ENCODE measurements at places on chromosomes 5 and 9.

DNA sequence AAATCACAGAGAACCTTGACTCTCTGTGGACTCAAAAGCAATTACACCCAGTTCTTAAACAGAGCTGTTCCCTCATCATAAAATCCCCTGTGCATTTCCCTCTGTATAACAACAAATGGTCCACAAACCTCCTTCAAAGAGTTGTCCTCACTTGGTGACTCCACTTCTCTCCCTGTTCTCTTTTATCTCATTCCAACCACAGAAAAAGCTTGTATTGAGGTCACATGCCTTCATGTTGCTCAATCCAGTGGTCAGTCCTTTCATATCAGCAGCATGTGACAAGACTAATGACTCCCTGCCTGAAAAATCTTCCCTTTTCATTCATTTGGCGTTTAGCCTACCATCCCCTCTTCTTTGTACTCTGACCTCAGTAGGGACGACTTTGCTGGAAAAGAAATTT lies 158.0 kb downstream of the DEPDC1B start:
- peak overlapping the region; percentile 60 for H3K27ac ChIP-seq
- H3K27me3 ChIP-seq = no peaks in the 10 kb centered on the region
- no peaks in the 10 kb centered on the region for H3K36me3 ChIP-seq
- H3K4me1 ChIP-seq = peaks cover 68% of the 10 kb centered on the region

DNA sequence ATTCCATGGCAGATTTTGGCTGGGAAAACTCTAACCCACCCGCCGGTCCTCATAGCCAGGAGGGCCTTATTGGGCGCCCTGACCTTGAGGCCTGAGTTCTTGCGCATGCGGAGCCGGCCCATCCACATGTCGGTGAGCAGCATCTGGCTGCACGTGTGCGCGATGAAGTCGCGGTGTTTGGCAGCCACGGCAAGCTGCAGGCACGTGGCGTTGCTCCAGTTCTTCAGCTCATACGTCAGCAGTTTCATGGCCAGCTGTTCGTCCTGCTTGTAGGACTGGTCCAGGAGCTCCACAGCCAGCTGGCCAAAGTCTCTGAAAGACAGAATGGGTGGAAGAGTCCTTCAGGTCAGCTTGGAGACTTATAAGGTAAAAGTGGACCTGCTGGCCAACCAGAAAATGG lies 204.3 kb upstream of the KLF9 start:
- no peaks in the 10 kb centered on the region for H3K27me3 ChIP-seq
- H3K4me1 ChIP-seq = no peaks in the 10 kb centered on the region
- no peaks in the 10 kb centered on the region for H3K36me3 ChIP-seq
- no peak for DNase-seq
- H3K27ac ChIP-seq = no peak overlapping the region
- H3K4me3 ChIP-seq = no peak overlapping the region

GRCh38 chr9:127066060-127066850 lies 56.2 kb downstream of the ANGPTL2 start:
- no peak for DNase-seq
- H3K27me3 ChIP-seq = no peaks in the 10 kb centered on the region
- H3K27ac ChIP-seq = peak overlapping the region; percentile 10
- H3K4me1 ChIP-seq = peaks cover 4% of the 10 kb centered on the region

GRCh38 chr9:107888773-107889227 lies 399.2 kb upstream of the KLF4 start:
- no peak overlapping the region for H3K27ac ChIP-seq
- DNase-seq = no peak
- no peak overlapping the region for H3K4me3 ChIP-seq
- peaks cover 2% of the 10 kb centered on the region for H3K4me1 ChIP-seq
- H3K36me3 ChIP-seq = no peaks in the 10 kb centered on the region

GRCh38 chr5:169736653-169737052 lies 99.6 kb downstream of the DOCK2 start:
- H3K36me3 ChIP-seq = no peaks in the 10 kb centered on the region
- no peaks in the 10 kb centered on the region for H3K4me1 ChIP-seq
- no peak for DNase-seq
- peaks cover 44% of the 10 kb centered on the region for H3K27me3 ChIP-seq

DNA sequence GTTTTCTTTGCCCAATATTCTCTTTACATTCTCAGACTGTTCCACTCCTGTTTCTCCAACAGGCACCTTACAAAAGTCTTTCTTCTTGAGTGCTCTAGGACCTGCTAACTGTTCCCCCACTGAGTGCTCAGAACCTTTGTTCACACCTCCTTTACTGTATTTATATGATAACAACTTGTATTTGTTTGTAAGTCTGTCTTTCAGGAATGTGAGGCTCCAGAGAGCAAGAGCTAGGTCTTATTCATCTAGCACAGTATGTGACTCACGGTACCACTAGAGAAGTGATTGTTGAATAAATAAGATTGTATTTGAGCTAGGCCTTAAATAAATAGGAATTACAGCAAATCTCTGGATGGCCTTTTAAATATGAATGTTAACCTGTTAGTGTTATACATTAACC lies 42.5 kb upstream of the MYOT start:
- DNase-seq = no peak
- peaks cover 2% of the 10 kb centered on the region for H3K4me1 ChIP-seq
- H3K36me3 ChIP-seq = peaks cover 6% of the 10 kb centered on the region
- H3K27me3 ChIP-seq = no peaks in the 10 kb centered on the region

DNA sequence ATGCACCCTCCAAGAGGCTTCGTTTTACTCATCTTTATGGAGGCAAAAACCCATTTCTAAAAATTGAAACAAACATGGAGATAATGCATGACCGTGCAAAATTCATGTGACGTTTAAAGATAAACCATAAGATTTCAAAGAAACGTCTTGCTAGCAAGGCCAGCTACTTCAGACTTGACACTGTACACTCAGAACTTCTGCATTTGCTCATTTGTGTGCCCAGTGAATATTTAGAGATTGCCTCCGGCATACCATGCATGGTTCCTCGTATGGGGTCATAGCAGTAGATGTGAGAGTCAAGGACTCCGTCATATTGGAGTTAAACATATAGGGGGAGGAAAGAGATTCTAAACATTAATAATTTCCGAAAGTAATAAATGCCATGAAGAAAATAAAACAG lies 78.6 kb upstream of the NEURL1B start:
- H3K27me3 ChIP-seq = peaks cover 4% of the 10 kb centered on the region
- no peak overlapping the region for H3K27ac ChIP-seq
- H3K36me3 ChIP-seq = no peaks in the 10 kb centered on the region
- no peak for DNase-seq
- peaks cover 26% of the 10 kb centered on the region for H3K4me1 ChIP-seq
- no peak overlapping the region for H3K4me3 ChIP-seq

GRCh38 chr5:56054666-56055065 lies 59.9 kb upstream of the IL6ST start:
- H3K27ac ChIP-seq = no peak overlapping the region
- H3K4me1 ChIP-seq = peaks cover 29% of the 10 kb centered on the region
- H3K4me3 ChIP-seq = no peak overlapping the region
- no peaks in the 10 kb centered on the region for H3K27me3 ChIP-seq

GRCh38 chr5:165781738-165782137 lies 2276.3 kb downstream of the MAT2B start:
- DNase-seq = no peak
- no peak overlapping the region for H3K27ac ChIP-seq
- H3K4me3 ChIP-seq = no peak overlapping the region
- no peaks in the 10 kb centered on the region for H3K36me3 ChIP-seq

DNA sequence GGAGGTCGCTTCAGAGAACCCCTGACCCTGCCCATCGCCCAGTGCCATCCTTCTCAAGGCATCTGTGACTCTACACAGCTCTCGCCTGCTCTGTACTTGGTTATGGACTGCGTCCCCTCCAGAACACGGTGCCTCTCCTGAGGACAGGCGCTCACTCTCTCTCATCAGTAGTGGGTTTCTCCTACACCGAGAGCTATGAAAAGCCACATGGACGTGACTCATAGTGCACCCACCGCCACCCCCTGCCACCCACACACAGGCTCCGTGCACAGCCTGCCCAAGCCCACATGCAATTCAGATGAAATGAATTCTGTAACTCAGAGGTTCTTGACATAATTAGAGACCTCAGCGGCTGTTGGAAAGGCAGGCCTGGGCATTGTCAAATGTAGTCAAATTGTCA lies 13.9 kb downstream of the GTF3C5 start:
- no peaks in the 10 kb centered on the region for H3K4me1 ChIP-seq
- H3K27me3 ChIP-seq = no peaks in the 10 kb centered on the region
- DNase-seq = no peak
- H3K27ac ChIP-seq = no peak overlapping the region

DNA sequence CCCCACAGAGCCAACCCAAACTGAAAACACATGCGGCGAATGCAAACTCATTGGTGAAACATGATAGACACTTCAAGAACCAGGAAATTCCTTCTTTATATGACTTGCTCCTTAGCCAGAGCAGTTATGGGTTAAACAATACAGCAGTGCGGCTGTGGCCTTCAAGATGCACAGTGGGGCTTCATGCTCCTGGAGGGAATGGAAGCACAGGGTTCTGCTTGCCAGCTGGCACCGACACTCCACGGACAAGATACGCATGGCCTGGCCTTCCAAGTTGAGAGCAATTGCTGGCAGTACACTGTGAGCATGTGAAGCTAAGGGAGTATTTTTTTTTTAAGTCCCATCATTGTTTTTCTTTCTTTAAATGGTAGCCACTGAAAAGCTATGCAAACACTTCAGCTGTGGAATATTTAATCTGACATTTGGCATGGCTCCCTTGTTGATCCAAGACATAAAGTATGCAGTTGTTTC lies 451.6 kb upstream of the CD180 start:
- H3K36me3 ChIP-seq = no peaks in the 10 kb centered on the region
- no peak overlapping the region for H3K4me3 ChIP-seq
- H3K27me3 ChIP-seq = no peaks in the 10 kb centered on the region
- H3K4me1 ChIP-seq = peaks cover 4% of the 10 kb centered on the region

GRCh38 chr5:128596071-128596470 lies 58.0 kb upstream of the FBN2 start:
- no peaks in the 10 kb centered on the region for H3K27me3 ChIP-seq
- H3K4me3 ChIP-seq = no peak overlapping the region
- H3K36me3 ChIP-seq = no peaks in the 10 kb centered on the region
- DNase-seq = peak; percentile 52

GRCh38 chr5:100772006-100772405 lies 131.1 kb downstream of the ST8SIA4 start:
- H3K27me3 ChIP-seq = peaks cover 4% of the 10 kb centered on the region
- DNase-seq = no peak
- peaks cover 18% of the 10 kb centered on the region for H3K4me1 ChIP-seq
- no peak overlapping the region for H3K4me3 ChIP-seq
- peaks cover 1% of the 10 kb centered on the region for H3K36me3 ChIP-seq
- H3K27ac ChIP-seq = no peak overlapping the region

- no peaks in the 10 kb centered on the region for H3K36me3 ChIP-seq
- H3K4me1 ChIP-seq = no peaks in the 10 kb centered on the region
- peaks cover 10% of the 10 kb centered on the region for H3K27me3 ChIP-seq
- no peak overlapping the region for H3K4me3 ChIP-seq
- DNase-seq = no peak
- H3K27ac ChIP-seq = no peak overlapping the region
Measured at GRCh38 chr9:131312822-131313770, 23.6 kb downstream of the PLPP7 start.

GRCh38 chr9:110338143-110338542 lies 480 bp upstream of the TXNDC8 start:
- no peaks in the 10 kb centered on the region for H3K36me3 ChIP-seq
- DNase-seq = no peak
- H3K27me3 ChIP-seq = no peaks in the 10 kb centered on the region

DNA sequence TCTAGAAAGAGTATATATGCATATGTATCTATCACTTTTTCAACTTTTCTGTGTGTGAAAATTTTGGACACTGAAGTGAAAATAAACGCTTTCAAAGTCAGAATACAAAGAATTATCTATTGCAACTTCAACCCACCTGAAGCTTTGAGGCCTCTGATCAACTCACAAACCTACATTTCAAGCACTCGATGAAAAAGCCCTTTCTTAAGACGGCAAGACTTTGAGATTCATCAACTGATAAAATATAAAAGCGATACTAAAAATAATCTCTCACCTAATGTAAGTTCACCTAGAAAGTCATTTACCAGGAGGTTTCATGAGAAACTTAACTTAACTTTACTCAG lies 1.2 kb downstream of the GOLPH3 start:
- peaks cover 14% of the 10 kb centered on the region for H3K36me3 ChIP-seq
- peaks cover 34% of the 10 kb centered on the region for H3K4me1 ChIP-seq

GRCh38 chr5:138385660-138386059 lies 33.2 kb downstream of the KDM3B start:
- no peak overlapping the region for H3K27ac ChIP-seq
- no peak for DNase-seq
- H3K4me3 ChIP-seq = no peak overlapping the region
- peaks cover 32% of the 10 kb centered on the region for H3K36me3 ChIP-seq

GRCh38 chr5:103435136-103435889 lies 127.3 kb downstream of the NUDT12 start:
- DNase-seq = no peak
- H3K27me3 ChIP-seq = no peaks in the 10 kb centered on the region
- peaks cover 3% of the 10 kb centered on the region for H3K36me3 ChIP-seq
- no peak overlapping the region for H3K27ac ChIP-seq

GRCh38 chr5:76062502-76063041 lies 20.6 kb upstream of the SV2C start:
- no peak overlapping the region for H3K4me3 ChIP-seq
- H3K4me1 ChIP-seq = no peaks in the 10 kb centered on the region
- peaks cover 21% of the 10 kb centered on the region for H3K27me3 ChIP-seq
- H3K27ac ChIP-seq = no peak overlapping the region
- no peak for DNase-seq

- no peaks in the 10 kb centered on the region for H3K36me3 ChIP-seq
- no peaks in the 10 kb centered on the region for H3K27me3 ChIP-seq
Measured at GRCh38 chr5:163094492-163095180, 342.8 kb upstream of the CCNG1 start.

GRCh38 chr5:172450861-172451695 lies 3.2 kb downstream of the SH3PXD2B start:
- no peaks in the 10 kb centered on the region for H3K27me3 ChIP-seq
- H3K36me3 ChIP-seq = peaks cover 5% of the 10 kb centered on the region
- peaks cover 41% of the 10 kb centered on the region for H3K4me1 ChIP-seq

DNA sequence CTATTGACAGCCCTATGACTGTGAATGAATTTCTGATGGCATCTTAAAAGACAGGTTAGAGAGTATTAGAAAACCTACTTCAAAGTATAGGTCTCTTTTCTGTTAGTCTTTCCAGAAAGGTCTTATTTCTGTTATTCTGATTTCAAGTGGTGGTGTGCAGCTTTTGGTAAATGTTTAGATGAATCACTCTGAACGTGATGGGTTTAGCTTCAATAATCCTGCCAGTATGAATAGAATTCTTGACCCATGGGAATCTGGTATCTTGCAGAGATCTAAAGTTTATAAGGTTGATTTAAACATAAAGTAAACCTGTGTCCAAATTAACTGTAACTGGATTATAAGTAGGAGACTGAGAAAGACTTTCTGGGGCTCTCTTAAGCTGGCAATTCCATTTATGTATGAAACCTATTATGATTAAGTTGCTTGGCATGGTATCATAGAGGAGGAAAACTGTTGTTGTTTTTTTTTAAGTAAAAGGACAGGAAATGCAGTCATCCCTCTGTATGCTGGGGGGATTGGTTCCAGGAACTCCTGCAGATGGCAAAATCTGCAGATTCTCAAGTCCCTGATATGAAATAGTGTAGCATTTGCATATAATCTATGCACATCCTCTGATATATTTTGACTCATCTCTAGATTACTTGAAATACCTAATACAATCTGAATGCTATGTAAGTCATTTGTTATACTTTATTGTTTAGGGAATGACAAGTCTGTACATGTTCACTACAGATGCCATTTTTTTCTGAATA lies 77.0 kb upstream of the ADAMTS19 start:
- no peaks in the 10 kb centered on the region for H3K36me3 ChIP-seq
- no peaks in the 10 kb centered on the region for H3K27me3 ChIP-seq
- DNase-seq = no peak
- no peak overlapping the region for H3K27ac ChIP-seq

Measured in mesothelial cell of epicardium (in vitro differentiated cells).